ENCODE measurements at places on chromosomes 5 and 9.

DNA sequence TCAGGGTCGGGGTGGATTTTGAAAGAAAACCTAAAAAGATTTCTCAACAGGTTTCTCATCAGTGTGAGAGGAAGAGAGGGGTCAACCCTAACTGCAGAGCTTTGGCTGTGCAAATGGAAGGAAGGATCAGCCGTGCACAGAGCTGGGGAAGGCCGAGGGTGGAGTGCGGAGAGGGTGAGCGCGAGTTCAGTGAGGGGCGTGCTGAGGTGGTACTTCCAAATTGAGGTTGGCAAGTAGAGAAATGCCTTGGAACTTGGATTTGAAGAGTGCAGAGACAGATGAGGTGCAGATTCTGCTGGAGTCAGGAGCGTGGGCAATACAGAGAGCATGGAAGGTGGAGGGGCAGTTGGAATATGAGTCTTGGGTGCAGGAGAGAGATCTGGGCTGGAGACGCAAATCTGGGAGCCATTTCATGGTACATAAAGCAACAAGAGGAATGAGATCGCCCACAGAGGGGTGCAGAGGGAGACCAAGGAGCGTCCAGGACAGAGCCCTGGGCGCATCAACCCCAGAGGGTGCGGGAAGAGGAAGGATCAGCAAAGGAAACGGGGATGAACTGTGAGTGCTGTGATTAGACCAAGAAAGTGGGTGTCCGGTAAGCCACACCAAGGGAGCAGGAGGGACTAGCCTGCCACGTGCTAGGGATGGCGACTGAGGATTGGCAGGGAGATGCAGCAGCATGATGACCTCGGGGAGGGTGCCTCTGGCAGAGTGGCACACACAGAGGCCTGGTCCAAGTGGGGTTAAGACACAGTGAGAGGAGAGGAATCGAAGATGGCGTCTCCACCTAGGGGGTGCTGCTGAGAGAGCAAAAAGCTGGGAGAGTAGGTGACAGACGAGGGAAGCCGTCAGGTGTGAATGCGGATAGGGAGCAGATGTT lies 105.8 kb downstream of the ADAMTS2 start:
- no peak for DNase-seq

- no peak for DNase-seq
Observed at GRCh38 chr9:81592887-81593266, 96.5 kb downstream of the TLE1 start.

- peak; percentile 45 for DNase-seq
Observed at GRCh38 chr5:119315516-119315949, 40.3 kb upstream of the TNFAIP8 start.

DNA sequence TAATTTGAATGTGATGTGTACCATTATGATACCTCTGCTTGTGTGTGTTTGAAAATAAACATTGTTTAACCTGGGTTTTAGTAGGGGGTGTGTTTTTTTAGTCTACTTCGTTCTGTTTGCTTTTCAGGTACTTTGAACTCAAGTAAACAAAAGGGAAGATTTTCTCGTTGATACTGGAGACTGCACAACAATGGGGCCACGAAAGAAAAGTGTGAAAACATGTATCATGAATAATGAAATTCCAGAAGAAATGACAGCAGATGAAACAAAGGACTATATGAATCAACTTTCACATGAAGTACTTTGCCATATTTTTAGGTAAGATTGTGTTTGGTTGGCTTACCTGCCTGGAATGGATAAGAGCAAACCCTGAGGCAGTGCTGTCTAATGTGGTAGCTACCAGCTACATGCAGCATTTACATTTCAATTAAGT lies 10.8 kb downstream of the FBXO38 start:
- DNase-seq: no peak

DNA sequence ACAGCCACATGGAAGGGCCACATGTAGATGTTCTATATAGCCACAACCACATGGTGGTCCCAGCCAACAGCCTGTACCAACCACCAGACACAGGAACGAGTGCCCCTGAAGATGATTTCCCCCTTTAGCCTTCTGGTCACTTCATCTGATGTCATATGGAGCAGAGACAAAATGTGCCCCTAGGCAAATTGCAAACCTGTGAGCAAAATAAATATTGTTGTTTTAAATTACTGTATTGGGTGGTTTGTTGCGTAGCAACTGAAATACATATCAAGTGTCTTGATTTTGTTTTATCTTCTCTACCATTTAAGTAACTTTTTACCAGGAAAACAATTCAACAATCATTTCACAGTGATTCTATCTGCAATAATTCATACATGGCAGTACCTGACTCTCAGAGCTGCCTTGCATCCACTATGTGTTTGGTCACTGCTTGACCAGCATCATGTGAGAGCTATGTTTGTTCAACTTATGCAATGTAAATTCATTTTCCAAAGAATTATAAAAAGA lies 142.5 kb upstream of the VLDLR start:
- DNase-seq: no peak

- no peak for DNase-seq
Observed at GRCh38 chr5:147805030-147805454, 22.5 kb upstream of the JAKMIP2 start.

GRCh38 chr5:78527054-78527859 lies 121.3 kb downstream of the LHFPL2 start:
- no peak for DNase-seq

GRCh38 chr5:154697371-154697770 lies 57.8 kb upstream of the LARP1 start:
- no peak for DNase-seq

DNA sequence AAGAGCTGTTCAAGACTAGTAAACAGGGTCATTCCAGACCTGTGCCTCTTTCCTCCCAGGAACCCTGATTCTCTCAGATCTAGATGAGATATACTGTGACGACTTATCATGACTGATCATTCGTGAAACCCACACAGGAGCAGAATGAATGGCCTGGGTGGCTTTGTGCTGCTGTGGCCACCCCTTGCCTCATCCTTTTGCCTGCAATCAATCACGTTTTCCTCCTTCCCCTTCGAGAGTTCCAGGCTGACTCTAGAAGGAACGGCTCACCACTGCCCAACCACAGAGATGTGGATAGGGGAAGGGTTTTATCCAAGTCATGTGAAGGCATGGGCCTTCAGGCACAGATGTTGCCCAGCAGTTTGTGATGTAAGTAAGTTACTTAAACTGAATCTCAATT lies 5.8 kb downstream of the ANXA6 start:
- peak; percentile 30 for DNase-seq

DNA sequence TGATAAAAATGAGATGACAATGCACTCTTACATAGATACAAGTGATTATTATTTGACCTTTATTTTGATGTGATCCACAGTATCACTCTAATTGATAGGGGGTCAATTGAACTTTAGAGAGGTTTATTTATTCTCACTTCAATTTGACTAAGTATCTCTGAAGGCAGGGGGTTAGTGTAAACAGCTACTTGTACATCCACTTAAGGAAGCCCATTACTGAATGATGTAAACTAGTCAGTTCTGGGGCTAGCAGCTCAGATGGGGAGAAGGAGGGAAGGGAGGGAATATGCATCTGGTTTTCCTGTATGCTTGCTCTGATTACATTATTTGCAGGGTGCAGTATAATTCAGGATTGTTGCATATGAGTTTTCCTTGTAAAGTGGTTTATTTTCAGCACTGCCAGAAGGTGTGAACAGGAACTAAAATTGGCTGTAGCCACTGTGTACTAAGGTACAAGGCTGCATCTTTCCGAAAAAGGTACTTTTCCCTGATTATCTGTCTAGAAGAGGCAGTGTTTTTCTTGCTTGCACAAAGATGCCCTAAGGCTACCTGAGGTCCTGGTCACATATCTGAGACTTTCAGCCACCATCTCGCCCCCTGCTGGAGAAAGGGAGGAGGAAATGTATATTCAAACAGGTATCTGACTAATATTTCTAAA lies 51.2 kb downstream of the MRPS27 start:
- peak; percentile 4 for DNase-seq

- no peak for DNase-seq
Observed at GRCh38 chr5:109927639-109928038, 237.9 kb downstream of the MAN2A1 start.

GRCh38 chr5:111972080-111972479 lies 215.1 kb upstream of the NREP start:
- no peak for DNase-seq

- DNase-seq: no peak
Observed at GRCh38 chr5:23234197-23234596, 273.2 kb upstream of the PRDM9 start.

GRCh38 chr5:33146881-33147280 lies 293.9 kb upstream of the TARS1 start:
- DNase-seq: no peak

- no peak for DNase-seq
Observed at GRCh38 chr5:138461343-138462125, 3.7 kb upstream of the EGR1 start.

GRCh38 chr9:110744715-110745384 lies 76.3 kb downstream of the MUSK start:
- no peak for DNase-seq

GRCh38 chr5:4159681-4160080 lies 564.0 kb downstream of the IRX1 start:
- DNase-seq: no peak
